ENCODE measurements at places on chromosomes 1 and 21. TPM values are rescaled to one million over a fixed set of nuclear protein-coding genes. Genes with fewer than 3 reads are reported as not detected.

Gene FCRL5
- 80.1 TPM for polyA plus RNA-seq

Gene PRR9
- polyA plus RNA-seq: not detected

Gene TNFRSF1B
- 37.7 TPM for polyA plus RNA-seq

DNA sequence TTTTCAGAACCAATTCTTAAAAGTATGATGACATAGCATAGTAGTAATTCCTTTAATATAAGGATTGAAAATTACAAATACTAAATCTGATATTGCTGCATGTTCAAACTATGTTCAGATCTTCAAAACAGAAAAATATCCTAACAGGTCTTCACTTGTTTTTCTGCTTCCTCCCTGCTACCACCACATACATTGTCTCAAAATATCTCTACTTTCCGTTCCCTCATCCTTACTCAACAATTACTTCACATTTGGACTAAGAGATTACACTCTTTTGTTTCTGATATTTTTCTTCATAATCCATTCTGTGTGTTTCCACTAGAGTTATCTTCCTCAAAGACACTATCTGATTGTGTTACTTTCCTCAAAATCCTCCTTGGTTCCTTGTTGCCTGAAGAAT lies 125.1 kb downstream of the NEK7 start:
- no peak for DNase-seq

DNA sequence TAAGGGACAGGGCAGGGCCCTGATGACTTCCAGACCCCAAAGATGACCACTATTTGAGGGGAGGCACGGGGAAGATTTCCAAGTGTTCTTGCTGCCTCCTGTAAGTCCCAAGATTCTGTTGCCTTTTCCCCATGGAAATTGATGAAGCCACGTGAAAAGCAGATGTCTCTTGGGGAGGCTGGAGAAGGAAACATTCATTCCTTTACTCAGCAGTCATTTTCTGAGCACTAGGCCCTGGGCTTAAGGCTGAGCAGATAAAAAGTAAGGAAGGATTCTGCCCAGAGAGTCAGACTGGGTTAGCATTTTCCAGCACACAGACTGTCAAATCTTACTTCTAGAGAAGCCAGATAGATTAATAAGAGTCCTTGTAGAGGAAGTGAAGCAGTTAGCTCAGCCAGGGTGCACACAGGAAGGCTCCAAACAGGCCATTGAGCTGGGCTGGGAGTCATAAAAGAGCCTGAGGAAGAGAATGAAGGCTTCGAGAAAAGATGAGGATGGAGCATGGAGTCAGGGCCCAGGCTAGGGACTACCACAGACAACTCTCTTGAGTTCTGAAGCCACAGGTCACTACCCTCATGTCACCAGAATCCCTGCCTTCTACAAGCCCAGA lies 10.1 kb downstream of the EXTL1 start:
- DNase-seq: no peak

GRCh38 chr1:155202198-155202597 lies 5.5 kb downstream of the THBS3 start:
- DNase-seq: no peak

Gene HTR6
- not detected for polyA plus RNA-seq

Gene HSD3B1
- not detected for polyA plus RNA-seq

- peak; percentile 97 for DNase-seq
Measured at GRCh38 chr1:203287109-203287893, 18.0 kb upstream of the BTG2 start.

- no peak for DNase-seq
Measured at GRCh38 chr1:157133426-157133825, 4.8 kb downstream of the ETV3 start.

Gene RNU1-2
- not detected for polyA plus RNA-seq

Gene VTCN1
- not detected for polyA plus RNA-seq

DNA sequence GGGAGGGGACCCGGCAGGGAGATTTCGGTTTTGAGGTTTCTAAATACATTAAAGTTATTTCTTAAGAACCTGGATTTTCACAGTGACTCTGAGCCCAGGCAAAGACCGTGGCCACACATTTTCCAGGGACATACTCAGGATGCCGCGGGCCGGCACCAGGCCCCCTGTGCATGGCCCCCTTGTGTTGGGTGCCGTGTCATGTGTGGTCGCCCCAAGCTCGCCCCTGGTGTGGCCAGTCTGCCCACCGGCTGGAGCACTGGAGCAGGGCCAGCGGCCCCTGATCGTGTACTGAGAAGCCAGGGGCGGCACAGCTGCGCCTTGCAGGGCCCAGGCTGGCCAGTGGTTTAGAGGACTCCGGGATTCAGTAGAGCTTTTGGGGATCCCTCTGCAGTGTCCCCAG lies 26.6 kb downstream of the ARHGEF16 start:
- no peak for DNase-seq

Data from B cell (primary cell).